ENCODE measurements at places on chromosomes 3 and 15.

- DNase-seq, result no peak
Observed at GRCh38 chr3:156811089-156811862, 14.9 kb upstream of the LEKR1 start.

- DNase-seq, result no peak
Observed at GRCh38 chr3:10574101-10574620, 68.8 kb upstream of the ATP2B2 start.

- DNase-seq, result peak; percentile 63
Observed at GRCh38 chr3:160003520-160004128, 15.0 kb downstream of the IL12A start.

DNA sequence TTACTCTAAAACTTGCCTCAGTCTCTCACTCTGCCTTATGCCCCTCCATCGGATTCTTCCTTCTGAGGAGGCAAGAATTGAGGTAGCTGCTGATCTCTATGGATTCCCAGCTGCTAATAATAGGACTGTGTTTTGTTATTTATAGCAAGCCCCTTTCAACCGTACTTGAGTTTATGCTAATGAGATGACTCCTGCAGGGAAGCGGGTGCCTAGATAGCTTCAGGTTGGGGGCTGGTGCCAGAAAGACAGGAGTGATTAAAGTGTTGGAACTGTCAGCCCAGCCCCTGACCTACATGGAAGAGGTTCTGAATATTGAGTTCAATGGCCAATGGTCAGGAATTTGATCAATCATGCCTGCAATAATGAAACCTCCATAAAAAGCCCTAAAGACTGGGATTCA is 21.8 kb upstream of the LIMD1 start:
- DNase-seq, result no peak

- DNase-seq, result no peak
Observed at GRCh38 chr3:101383656-101384055, 63.3 kb upstream of the IMPG2 start.

DNA sequence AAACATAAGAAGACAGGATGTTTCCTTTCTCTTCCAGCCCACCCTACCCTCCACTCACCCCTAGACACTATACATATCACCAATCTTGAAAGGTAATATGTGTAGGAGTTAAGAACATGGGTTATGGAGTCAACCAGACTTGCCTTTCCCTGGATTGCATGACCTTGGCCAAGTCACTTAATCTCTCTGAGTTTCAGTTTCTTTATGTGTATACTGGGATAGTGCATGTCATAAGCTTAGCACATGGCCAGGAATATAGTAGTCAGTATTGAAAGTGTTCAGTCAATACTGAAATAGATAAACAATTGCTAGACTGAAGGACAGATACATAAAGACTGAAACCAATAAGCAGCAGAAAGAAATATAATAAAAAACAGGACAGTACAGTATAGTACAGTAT is 283.2 kb upstream of the STT3B start:
- DNase-seq, result no peak

DNA sequence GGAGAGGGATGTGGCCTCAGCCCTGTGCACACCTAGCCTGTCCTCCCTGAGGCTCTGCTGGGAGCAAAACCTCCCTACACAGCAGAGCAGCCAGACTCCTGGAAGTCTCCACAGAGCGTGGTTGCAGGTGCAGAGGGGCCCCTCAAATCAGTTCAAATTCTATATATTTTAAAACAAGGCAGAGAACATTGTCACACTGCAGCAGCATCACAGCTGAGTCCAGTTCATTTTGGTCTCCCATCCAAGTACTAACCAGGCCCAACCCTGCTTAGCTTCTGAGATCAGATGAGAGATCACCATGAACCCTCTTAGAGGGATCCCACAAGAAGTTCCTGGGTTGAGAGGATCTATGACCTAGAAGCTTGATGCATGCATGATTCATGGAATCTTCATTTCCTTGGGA is 331.0 kb upstream of the RGMA start:
- DNase-seq, result no peak

GRCh38 chr15:99343881-99344551 is 92.7 kb downstream of the LRRC28 start:
- peak; percentile 48 for DNase-seq

DNA sequence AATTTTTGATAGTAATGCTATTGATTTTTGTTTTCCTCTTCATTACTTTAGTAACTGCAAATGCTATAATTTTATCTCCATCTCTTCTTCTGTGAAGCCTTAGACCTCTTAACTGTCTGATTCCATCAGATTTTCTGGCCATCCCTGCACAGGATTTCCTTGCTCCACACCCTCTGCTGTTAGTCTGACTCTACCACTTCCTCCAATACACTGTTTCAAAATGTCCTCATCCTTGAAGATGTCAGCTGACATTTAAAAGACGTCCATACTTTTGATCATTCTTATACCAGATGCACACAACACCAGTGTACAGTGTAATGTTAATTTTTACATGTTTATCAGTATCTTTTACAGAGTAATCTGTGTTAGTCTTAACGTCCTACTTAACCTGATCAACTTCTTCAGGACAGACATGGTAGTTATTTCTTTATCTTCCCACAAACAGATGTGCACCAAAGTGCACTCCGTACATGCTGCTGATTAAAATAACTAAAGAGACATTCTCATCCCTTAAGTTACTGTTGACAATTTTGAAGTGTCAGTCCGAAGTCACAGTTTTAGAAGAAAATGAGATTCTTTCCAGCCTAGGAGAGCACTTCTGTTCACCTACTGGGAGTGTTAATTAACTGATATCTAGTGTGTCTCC is 102.4 kb upstream of the RASGRP1 start:
- no peak for DNase-seq

- DNase-seq, result no peak
Observed at GRCh38 chr3:171727288-171727687, 83.0 kb downstream of the PLD1 start.

DNA sequence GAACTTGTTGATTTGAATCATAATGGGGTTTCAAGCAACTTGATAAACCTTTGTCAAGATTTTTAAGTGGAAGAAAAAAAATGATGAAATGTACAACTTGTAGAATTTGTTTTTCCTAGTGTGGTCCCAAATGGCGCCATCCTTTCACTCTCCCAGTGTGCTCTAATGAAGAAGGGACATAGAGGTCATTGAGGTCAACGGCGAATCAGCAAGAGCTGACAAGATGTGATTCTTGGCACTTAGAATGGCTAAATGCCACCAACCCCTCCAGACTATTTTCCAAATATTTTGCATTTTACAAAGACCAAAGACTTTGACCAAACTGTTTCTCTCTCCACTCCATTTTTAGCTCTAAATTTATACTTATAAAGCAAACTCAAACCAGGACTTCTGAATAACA is 320.2 kb upstream of the MME start:
- DNase-seq, result no peak

GRCh38 chr3:114241262-114241661 is 3.9 kb upstream of the ZNF80 start:
- DNase-seq, result no peak

DNA sequence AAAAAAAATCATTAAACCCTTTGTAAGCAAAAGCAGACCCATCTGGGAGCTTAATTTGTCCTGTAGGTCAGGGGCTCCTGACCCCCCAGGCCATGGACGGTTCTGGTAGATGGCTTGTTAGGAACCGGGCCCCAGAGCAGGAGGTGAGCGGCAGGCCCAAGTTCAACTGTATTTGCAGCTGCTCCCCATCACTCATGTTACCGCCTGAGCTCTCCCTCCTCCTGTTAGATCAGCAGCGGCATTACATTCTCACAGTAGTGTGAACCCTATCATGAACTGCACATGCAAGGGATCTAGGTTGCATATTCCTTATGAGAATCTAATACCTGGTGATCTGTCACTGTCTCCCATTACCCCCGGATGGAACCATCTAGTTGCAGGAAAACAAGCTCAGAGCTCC is 60.7 kb downstream of the FSIP1 start:
- DNase-seq, result no peak

DNA sequence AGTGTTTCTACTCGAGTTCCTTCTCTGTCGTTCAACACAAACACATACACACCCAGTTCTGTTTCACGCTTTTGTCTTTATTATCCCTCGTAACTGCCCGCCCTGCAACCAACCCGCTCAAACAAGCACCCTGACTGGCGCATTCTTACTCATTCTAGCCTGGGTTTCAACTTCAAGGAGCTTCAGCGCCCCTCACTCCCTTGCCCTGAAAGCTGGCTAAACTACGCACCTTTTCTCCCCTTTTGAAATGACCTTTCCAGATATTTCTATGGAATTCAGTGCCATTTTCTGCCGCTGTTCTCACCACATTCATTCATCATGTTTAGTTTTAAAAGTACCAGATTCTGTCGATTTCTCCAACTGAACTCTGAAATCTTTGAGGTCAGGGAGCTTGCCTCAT is 653 bp upstream of the MFSD1 start:
- no peak for DNase-seq

GRCh38 chr3:111812701-111813100 is 46.4 kb upstream of the PHLDB2 start:
- DNase-seq, result no peak

DNA sequence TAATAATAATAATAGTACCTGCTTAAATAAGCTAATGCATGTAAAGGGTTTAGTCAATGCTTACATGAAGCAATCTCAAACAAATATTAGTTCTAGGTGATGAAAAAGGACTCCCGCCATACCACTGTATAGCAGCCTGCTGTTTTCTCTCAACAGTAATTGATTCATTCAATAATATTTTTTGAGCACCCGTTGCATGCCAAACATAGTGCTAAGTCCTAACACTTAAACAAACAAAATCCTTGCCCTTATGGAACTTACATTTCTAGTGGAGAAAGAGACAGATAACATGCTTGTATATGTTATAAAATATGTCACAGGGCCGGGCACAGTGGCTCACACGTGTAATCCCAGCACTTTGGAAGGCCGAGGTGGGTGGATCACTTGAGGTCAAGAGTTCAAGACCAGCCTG is 61.2 kb upstream of the FLNB start:
- DNase-seq, result no peak

DNA sequence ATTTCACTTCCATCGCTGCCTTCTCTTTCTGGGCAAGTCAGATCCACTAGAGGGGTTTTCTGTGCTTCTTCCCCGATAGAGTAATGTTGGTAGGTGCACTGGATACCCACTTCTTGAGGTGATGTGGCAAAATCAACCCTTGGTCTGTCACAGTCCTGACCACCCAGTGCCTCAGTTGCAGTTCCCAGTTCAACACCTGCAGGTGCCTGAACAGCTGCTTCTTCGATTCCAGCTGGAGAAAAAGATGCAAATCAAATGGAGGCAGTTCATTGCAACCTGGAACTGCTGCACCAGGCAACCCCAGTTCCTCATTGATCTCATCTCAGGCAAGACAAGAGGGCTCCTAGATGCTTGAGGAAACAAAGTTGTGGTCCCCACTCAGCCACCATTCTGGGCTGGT is 186.6 kb downstream of the UBE2E2 start:
- no peak for DNase-seq

GRCh38 chr3:86938416-86939105 is 52.4 kb downstream of the VGLL3 start:
- no peak for DNase-seq

- no peak for DNase-seq
Observed at GRCh38 chr15:40084650-40085049, 24.0 kb downstream of the BMF start.

GRCh38 chr3:38124324-38125122 is 12.4 kb downstream of the ACAA1 start:
- DNase-seq, result no peak

- no peak for DNase-seq
Observed at GRCh38 chr15:27990521-27991515, 108.3 kb downstream of the OCA2 start.

DNA sequence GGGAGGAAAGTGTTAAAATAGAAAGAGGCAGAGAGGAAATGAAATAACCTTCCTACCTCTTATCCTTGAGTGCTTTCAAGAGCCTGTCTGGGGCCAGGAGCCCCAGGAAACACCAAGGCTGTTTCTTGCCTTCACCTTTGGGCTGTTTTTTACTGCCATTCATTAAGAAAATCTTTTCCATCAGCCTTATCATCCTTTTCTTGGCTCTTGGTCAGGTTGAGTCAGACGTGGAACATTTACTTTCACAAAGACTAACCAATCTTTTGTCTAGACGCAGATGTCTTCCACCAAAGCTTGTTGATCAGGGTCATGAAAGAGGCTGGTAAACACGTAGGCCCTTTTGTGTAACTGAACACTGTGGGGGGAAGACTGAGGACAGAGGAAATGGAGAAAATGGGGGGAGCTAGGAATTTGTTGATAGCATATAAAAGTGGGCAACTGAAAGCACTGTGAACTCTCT is 151.0 kb upstream of the THBS1 start:
- no peak for DNase-seq

- DNase-seq, result no peak
Observed at GRCh38 chr3:43378066-43378935, 92.0 kb downstream of the SNRK start.

GRCh38 chr3:128143496-128143895 is 9.8 kb upstream of the EEFSEC start:
- DNase-seq, result no peak

DNA sequence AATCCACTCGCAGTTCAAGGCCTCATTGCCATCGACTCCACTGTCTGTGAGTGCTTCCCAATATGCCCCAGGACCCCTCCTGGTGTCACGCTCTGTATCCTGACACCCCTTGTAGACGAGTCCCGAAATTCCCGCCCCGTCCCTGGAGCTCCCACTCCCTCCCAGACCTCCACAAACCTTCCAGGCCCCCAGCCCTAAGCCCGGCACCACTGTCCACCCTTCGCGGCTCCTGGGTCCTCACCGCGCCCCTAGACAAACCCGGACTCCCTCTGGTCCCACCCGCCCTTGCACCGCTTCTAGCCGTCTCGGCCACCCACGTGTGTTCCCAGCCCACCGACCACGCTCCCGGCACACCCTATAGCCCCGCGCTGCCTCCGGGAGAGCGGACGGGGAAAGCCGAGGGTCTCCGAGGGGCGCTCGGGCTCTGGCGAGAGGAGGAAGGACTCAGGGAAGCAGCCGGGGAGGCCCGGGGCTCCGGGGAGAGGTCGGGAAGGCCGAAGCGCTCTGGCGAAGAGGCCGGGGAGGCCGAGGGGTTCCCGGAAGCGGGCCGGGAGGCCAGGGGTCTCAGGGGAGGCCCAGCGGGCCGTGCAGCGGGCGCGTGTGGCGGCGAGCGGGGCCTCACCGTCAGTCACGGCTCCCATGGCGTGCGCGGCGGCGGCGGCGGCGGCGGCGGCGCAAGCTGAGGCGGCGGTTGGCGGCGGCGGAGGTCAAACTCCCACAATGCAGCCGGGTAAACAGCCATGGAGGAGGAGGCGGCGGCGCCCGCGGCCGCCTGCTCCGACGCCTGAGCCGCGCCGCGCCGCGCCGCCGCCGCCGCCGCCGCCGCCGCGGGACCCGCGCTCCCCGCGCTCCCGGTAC is at the start of the genes ATXN7 and THOC7:
ATXN7 (plus strand) TSS at position 718 of the 858 bp plus-strand sequence. CDS start 48,732 bp downstream, outside the sequence.
THOC7 (minus strand) TSS at position 656 of the 858 bp plus-strand sequence; CDS start at position 641, 15 bp downstream.
- DNase-seq, result peak; percentile 74
